ENCODE measurements at places on chromosomes 1 and 21.

DNA sequence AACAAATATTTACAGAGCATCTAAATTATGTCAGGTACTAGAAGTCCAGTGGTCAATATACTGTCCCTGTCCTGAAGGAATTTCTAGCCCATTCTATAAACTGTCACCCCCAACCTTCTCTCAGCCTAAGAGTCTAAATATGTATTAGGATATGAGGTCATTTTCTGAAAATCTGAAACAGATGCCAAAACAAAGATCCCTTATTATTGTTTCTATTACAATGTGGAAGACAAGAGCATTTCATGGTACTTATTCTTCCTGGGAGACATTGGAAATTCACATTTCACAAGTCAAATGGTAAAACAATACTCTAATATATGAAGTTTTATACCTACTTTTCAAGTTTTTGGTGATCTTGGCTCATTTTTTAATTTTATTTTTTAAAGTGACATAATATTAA, 2.6 kb downstream of the CLCA1 start:
- no peak for DNase-seq

- DNase-seq = no peak
Observed at GRCh38 chr1:43220905-43221778, 48.6 kb upstream of the TMEM125 start.

DNA sequence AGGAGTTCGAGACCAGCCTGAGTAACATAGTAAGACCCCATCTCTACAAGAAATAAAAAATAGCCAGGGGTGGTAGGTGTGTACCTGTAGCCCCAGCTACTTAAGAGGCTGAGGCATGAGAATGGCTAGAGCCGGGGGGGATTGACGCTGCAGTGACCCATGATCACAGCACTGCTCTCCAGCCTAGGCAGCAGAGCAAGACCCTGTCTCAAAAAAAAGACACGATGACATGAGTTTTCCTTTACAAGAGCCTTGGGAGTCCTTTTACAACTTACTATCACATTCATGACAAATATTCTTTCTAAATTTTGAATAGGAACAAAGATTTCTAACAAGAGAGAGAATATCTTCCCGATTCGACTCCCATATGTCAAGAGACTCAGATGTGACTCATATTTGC, 3.3 kb upstream of the BRWD1 start:
- DNase-seq = no peak

DNA sequence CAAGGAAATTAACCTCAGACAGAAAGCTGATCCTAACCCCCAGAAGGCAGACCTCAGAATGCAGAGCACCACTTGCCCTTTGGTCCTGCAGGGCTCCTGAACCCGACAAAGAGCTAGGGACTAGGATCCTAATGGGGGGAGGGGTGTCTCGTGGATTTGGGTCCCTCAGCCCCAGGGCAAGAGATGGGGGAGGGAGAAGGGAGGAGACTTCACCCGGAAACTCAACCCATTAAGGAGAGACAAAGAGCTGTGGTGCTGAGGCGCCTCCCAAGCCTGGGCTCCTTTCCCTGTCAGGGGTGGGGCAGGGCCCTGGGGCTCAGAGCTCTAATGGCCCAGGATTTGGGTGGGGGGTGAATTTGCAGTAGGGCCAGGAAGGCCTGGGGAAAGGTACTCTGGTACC, 2.9 kb downstream of the NECTIN4 start:
- DNase-seq = no peak

- no peak for DNase-seq
Observed at GRCh38 chr1:51920130-51920529, 41.6 kb upstream of the NRDC start.

DNA sequence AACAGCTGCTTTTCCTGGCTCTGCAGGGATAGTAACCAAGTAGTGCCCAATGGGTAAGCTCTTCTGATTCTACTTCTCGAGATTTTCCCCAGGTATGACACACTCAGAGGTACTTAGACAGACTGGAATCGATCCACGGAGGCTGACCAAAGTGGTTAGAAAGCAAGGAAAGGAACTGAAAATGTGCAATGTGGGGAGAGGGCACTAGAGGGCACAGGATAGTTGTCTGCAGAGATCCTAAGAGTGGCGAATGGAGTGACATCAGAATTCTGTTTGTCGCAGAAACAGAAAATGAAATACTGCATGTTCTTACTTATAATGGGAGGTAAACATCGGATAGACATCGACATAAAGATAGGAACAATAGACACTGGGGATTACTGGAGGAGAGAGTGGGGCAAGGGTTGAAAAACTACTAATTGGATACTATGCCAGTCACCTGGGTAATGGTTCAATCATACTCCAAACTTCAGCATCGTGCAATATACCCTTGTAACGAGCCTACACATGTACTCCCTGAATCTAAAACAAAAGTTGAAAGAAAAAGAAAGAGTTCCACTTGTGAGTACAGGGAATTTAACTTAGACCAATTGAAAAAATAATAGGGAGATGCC, 23.3 kb downstream of the CYP2J2 start:
- no peak for DNase-seq

DNA sequence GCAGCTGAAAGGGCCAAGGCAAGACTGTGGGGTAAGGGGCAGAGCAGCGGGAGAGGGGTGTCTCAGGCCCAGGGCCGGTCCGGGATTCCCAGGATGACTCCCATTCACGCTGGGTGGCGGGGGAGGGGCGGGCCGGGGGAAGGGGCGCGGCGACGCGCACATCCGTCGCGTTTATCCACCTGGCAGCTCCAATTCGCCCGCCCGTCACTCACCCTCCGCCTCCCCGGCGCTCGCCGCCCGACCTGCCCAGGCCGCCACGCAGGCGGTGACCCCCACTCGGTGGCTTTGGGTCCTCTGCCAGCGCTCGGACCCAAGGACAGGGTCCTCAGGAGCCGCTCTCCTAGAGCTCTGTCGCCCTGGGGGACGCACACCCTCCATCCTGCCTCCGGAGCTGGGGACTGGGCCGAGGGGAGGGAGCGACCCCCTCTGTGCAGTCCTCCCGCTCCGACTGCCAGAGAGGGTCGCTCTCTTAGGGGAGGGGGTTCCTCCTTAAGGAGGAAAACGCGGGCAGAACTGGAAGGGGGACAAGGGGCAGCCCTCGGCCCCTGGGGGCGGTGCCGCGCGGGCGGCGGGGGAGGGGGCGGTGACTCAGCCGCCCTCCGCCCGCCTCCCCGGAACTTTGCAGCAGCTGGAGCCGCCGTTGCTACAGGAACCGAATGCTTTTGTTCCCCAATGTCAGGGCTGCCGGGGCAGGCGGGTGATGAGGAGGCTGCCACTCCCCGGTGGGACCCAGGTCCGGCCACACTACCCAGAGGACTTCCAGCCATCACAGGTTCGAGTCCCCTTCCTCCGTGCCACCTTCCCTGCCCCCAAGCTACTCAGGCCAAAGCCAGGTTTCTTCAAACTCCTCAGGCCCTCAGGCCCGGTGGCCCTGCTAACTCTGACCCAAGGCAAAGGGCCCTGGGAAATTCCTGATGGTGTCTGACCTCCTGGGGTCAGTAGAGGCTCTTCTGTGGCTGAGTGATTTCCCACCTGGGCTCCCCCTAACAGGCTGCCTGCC, 3.4 kb downstream of the ADGRB2 start:
- peak; percentile 76 for DNase-seq

Measured in CD4-positive, alpha-beta T cell treated with Interleukin-15 for 4 hours (primary cell).